ENCODE measurements at places on chromosomes 4 and X. TPM values are rescaled to one million over a fixed set of nuclear protein-coding genes. Genes with fewer than 3 reads are reported as not detected.

Gene SRPK3
- 33.6 TPM for total RNA-seq

Gene FDCSP
- not detected for total RNA-seq

Gene ARR3
- not detected for total RNA-seq

Gene TLR2
- not detected for total RNA-seq

Gene GAK
- total RNA-seq = 74.2 TPM

Gene HSPA4L
- 4.8 TPM for total RNA-seq

Gene FGG
- total RNA-seq = not detected

Gene HPGD
- total RNA-seq = not detected

Gene CCNB3
- total RNA-seq = 2.1 TPM

- no peak for DNase-seq
Observed at GRCh38 chr4:89715631-89716030, 121.3 kb downstream of the SNCA start.

DNA sequence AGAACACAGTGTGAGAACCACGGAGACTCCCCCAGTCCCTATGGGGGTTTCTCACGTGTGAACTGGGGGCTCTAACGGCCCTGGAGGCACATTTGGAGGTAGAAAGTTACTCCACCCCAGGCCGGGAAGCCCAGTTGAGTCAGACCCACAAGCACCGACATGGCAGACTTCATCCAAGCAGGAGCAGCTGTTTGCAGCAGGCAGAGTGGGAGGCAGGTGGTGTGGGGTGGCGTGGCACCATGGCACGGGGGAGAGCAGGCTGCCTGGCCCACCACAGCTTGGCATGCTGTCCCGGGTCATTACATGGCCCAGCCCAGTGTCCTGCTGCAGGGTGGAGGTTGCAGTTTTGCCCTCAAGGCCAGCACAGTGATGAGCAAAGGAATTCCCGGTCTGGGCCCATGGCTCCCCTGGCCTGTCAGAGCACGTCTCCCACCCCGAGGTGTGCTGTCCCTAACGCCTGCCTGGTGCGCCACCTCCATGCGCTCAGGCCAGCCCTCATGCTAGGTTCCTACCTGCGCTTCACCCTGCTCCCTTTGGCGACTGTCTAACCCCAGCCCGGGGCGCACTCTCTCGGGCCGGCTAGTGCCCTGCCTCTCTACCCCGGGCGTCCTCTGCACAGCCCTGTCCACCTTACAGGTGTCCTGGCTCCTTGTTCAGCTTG lies 90.6 kb upstream of the AFAP1 start:
- peak; percentile 47 for DNase-seq

- DNase-seq = no peak
Observed at GRCh38 chr4:8906991-8907595, 35.5 kb upstream of the HMX1 start.

DNA sequence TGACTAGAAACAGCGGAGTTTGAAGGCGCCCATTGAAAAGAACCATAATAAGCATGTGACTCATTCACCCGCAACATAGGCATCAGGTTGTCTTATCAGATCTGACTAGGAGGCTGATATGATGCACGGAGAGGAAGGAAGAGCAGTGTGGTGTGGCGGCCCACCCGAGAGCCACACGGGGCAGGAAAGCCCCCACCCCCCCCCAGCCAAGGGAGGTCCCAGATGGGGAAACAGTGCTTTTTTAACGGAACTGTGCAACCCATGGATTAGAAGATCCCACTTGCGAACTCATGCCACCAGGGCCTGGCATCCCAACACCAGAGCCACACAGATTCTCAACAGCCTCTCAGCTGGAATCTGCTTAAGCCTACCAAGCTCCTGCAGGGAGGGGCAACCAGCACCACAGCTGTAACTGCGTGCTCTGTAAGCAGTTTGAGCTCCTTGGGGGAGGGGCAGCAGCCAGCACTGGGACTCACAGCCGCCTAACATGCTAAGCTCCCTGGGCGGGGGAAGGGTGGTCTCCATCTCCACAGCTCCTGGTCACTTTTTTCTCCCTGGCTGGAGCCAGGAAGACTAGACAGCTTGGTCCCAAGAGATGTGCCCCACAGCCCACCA lies 466.2 kb downstream of the PDGFC start:
- DNase-seq = no peak

GRCh38 chr4:141814499-141814898 lies 178.1 kb downstream of the IL15 start:
- DNase-seq = no peak

- no peak for DNase-seq
Observed at GRCh38 chr4:145069361-145069760, 28.6 kb downstream of the ANAPC10 start.

DNA sequence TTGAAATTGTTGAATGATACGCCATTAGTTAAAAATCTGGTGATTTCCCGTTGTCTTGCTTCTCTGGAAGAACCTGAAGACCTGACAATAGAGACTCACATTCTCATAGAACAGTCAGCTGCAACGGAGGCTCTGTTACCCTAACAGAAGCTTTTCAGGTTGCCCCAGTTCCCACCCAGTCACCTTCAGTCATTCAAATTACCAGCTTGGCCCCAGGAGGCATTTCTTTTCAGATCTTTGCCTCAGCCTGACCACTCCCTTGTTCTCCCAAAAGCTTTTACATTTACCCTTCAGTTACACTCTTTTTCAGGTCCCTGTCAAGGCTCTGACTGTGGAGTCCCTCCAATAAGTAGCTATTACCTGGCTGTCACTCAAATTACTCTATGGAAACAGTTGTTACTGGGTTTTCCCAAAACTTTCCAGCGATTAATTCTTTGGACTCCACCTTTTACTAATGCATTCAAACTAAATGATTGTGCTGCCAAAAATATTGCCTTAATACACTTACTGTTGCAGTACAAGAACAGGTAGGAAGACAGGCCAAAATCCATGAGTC lies 162.2 kb upstream of the FTHL17 start:
- no peak for DNase-seq

DNA sequence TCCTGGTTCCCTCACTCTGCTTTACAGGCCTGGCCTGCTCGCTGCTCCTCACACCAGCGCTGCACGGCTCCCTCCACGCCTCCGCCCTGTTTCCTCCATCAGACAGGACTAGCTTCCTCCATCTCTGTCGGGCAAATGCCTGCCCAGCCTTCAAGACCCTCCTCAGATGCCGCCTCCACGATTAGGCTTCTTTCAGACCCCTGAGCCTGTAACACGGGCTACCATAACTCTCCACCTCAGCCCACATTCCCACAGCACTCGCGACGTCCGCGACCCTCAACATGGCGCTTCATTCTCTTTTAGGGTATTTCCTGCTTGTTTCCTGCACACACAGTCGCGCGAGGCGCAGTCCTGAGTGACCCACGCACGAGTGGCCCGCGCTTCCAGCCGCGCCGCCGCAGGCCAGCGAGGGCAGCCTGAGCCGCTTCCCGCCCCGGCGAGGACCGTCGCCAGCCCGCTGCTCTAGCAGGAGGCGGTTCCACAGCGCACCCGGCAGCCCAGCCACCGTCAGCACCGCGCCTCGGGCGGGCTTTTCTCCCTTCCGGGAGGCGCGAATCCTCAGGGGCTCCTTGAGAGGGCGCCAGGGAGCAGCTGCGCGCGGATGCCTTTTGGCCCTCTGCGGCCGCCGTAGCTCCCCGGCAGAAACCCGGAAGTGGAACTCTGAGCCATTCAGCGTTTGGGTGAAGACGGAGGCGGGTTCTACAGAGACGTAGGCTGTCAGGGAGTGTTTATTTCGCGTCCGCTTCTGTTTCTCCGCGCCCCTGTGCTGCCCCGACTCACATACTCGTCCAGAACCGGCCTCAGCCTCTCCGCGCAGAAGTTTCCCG lies at the start of gene FRG1:
Gene FRG1 (plus strand): TSS at position 695 of the 827 bp plus-strand sequence. CDS start 138 bp downstream, outside the sequence.
- DNase-seq = peak; percentile 84

- DNase-seq = no peak
Observed at GRCh38 chrX:115592997-115593734, 32.2 kb downstream of the PLS3 start.

DNA sequence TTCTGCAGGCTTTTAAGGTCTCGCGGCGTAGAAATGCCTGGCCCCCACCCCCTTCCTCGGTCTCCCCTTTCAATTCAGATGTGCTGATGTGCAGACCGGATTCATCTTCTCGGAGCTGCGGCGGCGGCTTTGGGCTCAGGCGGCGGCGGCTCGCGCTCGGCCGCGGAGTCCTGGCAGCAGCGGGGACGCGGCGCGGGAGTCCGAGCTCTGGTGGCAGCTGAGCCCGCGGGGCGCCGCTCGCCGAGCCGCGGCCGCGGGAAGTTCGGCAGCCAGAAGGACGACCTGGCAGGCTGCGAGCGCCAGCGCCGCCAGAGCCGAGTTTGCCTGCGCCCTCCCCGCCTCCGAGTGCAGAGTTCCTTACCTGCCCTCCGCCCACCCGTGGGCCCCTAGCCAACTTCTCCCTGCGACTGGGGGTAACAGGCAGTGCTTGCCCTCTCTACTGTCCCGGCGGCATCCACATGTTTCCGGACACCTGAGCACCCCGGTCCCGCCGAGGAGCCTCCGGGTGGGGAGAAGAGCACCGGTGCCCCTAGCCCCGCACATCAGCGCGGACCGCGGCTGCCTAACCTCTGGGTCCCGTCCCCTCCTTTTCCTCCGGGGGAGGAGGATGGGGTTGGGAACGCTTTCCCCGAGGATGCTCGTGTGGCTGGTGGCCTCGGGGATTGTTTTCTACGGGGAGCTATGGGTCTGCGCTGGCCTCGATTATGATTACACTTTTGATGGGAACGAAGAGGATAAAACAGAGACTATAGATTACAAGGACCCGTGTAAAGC lies 448 bp downstream of the TLL1 start:
- DNase-seq = peak; percentile 64

DNA sequence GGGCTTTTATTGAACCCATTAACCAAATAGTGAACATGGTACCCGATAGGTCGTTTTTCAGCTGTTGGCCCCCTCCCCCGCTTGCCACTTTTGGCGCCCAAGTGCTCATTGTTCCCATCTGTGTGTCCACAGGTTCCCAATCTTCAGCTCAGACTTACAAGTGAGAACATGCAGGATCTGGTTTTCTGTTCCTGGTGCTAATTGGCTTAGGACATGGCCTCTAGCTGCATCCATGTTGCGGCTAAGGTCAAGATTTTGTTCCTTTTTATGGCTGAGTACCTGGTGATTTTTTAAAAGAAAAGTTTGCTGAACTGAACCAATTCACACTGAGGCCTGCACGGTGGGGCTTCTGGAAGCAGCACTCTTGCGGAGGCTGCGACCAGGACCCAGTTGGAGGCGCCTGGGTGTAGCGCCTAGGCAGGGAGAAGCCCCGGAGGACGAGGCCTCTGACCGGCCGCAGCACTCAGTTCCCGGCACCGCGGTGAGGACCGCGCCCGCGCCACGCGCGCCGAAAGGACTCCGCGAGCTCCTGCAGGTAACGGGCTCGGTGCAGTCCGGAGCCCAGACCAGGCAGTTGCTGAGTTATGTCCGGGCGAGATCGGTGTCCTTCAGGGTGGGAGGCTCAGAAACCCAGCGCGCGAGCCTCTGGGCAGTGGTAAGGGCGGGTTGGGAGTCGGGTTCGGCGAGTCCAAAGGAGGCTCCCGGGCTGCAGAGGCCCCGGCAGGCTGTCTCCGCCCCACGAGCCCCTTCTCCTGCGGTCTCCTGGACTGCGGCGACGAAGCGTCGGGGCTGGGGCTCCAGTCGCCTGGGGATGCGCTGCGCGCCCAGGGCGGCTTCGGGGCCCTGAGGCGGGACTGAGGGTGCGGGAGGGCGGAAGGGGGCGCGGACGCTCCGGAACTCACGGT lies 15.8 kb upstream of the SLC25A4 start:
- DNase-seq = no peak

DNA sequence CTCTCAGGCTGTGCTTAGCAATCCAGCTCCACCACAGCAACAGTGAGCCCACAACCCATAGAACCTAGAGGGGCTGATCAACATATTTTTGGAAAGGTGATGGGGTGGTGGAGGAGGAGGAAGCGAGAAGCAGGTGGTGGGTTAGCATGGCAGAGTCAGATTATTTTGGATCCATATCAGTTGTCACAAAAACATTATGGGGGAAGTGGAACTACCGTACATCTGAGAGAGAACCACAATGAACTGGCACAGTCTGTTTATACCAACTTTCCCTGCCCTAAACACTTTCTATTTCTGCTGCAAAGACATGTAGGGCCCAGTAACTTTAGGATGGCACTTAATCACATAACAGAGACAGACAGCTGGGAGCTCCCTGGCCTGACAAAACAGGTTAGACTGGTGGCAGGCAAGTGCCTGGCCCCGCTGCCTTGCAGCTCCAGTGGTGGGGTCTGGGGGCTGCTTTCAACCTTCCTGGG lies 4.3 kb downstream of the SLC9A7 start:
- DNase-seq = no peak

DNA sequence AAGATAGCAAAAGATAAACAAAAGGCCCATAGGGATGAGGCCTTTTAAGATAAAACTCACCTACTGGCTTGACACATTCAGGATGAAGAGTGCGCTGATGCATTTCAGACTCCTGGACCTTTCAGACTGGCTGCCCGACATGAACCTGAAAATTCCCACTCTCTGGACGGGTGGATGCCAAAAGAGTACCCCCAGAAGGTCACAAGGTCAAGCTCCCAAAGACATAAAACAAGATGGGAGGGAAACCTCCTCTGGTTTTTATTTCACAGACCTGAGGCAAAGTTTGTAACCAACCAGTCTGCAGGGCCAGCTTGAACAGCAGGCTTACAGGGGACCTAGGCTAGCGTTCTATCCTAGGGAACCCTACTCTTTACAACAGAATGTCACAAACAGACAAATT lies 123.2 kb upstream of the GC start:
- DNase-seq = no peak

- no peak for DNase-seq
Observed at GRCh38 chr4:180866933-180867643, 1376.1 kb upstream of the TENM3 start.

GRCh38 chr4:41943506-41943905 lies 8.3 kb downstream of the TMEM33 start:
- no peak for DNase-seq

DNA sequence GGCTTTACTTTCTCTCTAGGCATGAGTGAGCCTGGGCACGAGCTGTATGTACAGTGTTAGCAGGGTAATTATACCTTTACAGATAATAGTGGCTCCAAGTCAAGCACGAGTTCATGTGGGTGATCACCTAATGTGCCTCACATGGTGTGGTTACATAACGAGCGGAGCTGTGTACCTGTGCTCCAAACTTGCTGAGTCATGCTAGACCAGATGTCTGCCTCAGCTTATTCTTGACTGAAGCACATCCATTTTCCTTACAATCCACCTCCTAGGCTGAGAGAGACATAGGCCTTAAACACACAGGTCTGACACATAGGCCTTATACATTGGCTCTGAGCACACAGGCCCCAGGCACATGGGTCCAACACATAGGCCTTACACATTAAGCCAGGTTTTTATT lies 426.6 kb downstream of the GPAT3 start:
- DNase-seq = no peak

DNA sequence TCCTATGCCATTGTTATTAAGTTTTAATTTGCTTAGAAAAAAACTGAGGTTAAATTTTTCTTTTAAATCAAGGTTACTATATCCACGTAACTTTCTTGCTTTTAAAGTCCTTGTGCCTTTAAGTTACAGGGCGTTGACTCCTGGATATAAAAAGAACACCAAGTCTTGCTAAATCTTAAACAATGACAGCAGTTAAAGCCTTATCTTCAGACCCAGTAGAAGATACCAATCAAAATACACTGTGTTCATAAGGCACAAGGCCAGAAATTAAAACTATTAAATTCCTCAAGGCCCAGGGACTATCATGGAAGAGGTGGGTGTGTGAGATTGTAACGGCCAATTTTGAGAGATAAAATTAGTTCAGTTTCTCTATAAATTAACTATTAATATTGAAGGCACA lies 60.4 kb downstream of the PAGE2 start:
- DNase-seq = no peak

Data from SJCRH30 (cell line).